Right ventricle myocardium superior (tissue), 1 donor: ENCODE measurements at places on chromosomes 12 and 14. TPM values are rescaled to one million over a fixed set of nuclear protein-coding genes. Genes with fewer than 3 reads are reported as not detected.

DNA sequence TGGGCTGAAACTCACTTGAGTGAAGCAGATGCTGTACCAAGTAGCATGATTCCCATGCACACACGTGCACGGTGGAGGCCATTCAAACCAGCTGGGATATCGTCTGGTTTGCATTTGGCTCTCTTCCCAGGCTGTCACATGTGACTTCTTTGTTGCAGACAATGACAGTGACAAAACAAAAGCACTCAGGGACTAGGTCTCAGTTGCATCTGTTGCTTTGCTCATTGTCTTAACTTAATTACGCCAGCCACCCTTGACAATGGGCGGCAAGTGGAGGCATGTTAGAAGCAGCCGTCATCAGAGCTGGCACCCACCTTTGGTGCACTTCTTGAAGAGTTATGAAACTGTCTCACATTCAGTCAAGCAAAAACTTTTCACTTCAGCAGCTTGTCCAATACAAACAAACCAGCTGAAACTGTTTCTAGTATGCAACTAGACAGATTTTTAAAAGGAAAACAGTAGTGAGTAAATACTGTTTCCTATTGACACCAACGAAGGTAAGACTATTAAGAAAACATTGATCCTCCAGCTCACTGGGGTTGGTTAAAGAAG is 74.3 kb downstream of the IGF1 start:
- peak; percentile 44 for DNase-seq

DNA sequence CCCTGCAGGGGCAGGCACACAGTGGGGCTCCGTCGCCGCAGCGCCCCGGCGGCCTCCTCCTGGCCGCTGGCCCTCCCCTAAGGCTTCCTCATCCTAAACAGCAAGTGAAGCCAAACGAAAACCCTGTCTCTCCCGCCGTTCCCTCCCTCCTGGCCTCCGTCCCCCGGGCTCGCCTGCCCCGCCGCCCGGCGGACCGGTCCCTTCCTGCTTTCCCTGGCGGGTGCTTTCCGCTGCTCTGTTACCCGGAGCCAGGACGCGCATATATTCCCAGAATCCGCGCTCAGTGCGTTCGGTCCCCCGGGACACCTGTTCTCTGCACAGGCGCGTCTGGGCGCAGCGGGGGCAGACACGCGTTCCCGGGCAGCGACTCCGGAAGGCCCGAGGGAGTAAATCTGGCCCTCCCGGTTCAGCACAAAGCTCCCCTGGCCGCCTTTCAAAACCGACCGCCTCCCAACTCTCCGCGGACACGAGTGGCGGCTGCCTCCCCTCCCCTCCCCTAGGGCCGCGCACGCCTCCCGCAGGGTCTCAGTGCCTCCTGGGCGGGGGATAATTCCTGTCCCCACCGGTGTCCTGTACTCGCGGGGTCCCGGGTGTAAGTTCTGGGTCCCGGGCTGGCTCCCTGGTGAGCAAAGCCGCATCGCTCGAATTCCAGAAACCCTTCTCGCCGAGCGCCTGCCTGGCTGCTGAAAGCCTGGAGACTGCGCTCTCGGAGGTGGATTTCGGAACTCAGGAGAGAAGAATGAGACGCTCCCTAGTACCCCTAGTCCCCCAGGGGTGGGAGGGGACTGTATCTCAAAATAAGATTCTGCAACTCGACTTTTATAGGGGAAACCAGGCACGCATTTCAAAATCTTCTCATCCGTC is 21.4 kb upstream of the CEP170B start:
- no peak for DNase-seq

- no peak for DNase-seq
These were observed 46.6 kb upstream of the PLEKHG6 start for GRCh38 chr12:6263931-6264330.

- DNase-seq = no peak
These were observed 11.4 kb downstream of the SLC7A8 start for GRCh38 chr14:23172096-23172495.

GRCh38 chr12:4506870-4507269 is 31.8 kb upstream of the RAD51AP1 start:
- DNase-seq = no peak

The LGR5 gene
- not detected for total RNA-seq

The ASCL1 gene
- total RNA-seq = not detected

The TMEM119 gene
- 0.54 TPM for total RNA-seq
